ENCODE measurements at places on chromosomes 5 and 9.

GRCh38 chr5:55230086-55230629 is 3.0 kb upstream of the MCIDAS start:
- DNase-seq, result no peak

DNA sequence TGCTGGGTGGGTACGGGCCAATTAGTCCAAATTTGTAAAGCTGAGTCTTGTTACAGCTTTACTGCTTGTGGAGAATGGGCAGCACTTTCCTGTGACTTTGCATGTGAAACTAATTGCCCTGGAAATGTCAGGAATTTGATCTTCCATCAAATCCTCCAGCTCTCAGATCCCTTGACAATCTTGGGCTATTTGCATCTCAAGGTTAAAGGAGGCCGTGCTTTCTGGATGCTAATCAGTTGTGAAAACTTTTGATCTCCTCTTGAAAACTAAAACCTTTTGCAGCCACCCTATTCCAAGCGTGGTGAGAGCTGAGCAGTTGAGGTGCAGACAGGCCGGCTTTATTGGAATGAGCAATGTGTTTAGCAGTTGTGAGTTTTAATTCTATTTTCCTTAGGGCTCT is 68.0 kb upstream of the CLINT1 start:
- DNase-seq, result no peak

DNA sequence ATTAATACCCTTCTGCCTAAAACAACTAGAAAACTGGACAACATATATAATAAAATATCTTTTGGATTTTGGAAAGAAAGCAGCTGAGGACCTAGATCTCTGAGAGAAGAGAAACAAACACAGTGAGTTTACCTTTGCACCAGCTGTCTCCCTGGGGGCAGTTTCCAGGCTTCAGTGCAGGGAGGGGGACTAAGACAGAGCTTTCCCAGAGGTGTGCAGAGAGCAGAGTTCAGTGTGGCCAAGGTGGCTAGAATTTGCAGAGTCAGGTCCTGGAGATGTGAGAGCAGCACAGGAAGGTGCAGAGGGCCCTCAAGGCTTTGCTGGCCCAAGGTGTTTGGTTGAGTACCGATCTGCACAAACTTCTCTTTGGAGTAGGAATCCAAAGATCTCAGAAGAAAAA is 26.3 kb upstream of the PTPDC1 start:
- no peak for DNase-seq

DNA sequence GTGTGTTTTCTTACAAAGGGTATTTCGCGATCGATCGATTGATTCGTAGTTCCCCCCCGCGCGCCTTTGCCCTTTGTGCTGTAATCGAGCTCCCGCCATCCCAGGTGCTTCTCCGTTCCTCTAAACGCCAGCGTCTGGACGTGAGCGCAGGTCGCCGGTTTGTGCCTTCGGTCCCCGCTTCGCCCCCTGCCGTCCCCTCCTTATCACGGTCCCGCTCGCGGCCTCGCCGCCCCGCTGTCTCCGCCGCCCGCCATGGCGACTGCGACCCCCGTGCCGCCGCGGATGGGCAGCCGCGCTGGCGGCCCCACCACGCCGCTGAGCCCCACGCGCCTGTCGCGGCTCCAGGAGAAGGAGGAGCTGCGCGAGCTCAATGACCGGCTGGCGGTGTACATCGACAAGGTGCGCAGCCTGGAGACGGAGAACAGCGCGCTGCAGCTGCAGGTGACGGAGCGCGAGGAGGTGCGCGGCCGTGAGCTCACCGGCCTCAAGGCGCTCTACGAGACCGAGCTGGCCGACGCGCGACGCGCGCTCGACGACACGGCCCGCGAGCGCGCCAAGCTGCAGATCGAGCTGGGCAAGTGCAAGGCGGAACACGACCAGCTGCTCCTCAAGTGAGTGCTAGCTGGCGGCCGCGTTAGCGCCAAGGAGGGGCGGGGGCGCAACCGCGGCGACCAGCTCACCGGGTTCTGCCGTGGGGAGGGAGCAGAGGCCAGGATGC is 480 bp downstream of the LMNB1 start:
- no peak for DNase-seq

- no peak for DNase-seq
Measured at GRCh38 chr9:132752877-132753592, 82.8 kb downstream of the GTF3C4 start.

DNA sequence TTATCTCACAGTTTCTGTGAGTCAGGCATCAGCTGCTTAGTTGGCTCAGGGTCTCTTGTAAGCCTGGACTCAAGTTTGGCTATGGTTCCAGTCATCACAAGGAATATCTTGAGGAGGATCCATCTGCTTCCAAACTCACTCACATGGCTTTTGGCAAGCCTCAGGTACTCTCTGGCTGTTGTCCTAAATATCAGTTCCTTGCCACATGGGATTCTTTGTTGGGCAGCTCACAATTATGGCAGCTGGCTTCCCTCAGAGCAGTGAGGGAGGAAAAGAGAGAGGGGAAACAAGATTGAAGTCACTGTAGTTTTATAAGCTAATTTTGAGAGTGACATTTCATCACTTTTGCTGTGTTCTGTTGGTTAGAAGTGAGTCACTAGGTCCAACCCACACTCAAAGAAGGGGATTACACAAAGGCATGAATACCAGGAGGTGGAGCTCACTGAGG is 144.5 kb downstream of the GCNT1 start:
- DNase-seq, result no peak

- no peak for DNase-seq
Measured at GRCh38 chr5:90015584-90016018, 394.0 kb downstream of the CETN3 start.

- no peak for DNase-seq
Measured at GRCh38 chr9:116152941-116153764, 438 bp upstream of the PAPPA start.

GRCh38 chr9:126754436-126755316 is 50.2 kb upstream of the ZBTB43 start:
- no peak for DNase-seq

DNA sequence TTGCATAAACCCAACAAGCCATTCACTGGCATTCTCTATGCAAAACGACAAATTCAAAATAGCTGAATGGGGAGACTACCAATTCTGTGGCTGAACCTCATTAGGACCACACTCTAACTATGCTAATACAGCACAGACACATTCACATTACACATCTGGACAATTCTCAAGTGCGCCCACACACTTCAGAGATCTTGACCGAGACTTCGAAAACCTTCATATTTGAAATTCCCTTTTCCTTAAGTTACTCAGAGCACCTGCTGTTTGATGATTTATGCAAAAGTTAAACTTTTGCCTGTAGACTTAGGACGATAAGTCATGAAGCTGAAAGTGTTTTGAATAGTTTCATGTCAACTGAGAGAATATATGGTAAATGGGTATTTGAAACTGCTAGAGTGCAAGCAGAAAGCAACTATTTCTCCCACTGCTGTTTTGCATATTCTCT is 111.9 kb downstream of the FBN2 start:
- DNase-seq, result no peak

DNA sequence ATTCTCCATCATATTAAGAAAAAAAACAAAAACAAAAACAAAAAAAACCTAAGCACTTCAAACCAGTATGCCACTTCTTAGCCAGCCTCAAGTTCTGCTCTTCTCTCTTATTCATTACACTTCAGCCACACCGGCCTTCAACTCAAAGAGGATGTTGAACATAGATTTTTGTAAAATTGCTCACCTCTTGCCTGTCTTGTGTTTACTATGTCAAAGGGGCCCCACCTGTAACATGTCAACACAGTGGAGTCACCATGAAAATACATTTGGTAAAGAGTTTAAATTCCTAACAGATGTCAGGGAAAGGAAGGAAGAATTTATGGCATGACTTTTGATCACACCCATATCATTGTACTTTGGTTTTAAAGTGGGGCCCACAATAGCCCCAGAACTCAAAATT is 121.1 kb upstream of the GHR start:
- no peak for DNase-seq

- DNase-seq, result no peak
Measured at GRCh38 chr5:155343468-155343867, 329.9 kb downstream of the KIF4B start.

- DNase-seq, result no peak
Measured at GRCh38 chr5:14143546-14143840, 351 bp downstream of the TRIO start.

DNA sequence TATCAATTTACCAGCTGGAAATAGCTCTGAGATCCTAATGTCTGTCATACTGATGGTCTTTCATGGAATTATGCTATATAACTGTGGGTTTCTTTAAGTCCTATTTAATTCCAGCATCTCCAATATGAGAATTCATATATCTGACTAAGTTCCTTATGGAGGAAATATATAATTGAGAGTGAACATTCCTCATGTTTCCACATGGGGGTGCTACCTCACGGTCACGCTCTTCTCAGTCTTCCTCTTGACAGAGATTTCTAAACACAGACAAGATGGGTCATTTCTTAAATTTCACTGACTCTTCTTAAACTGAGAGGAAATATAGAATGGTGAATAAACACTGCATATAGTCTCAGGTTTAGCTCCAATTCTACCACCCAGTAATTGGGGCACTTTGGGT is 212.1 kb downstream of the SLF1 start:
- no peak for DNase-seq

DNA sequence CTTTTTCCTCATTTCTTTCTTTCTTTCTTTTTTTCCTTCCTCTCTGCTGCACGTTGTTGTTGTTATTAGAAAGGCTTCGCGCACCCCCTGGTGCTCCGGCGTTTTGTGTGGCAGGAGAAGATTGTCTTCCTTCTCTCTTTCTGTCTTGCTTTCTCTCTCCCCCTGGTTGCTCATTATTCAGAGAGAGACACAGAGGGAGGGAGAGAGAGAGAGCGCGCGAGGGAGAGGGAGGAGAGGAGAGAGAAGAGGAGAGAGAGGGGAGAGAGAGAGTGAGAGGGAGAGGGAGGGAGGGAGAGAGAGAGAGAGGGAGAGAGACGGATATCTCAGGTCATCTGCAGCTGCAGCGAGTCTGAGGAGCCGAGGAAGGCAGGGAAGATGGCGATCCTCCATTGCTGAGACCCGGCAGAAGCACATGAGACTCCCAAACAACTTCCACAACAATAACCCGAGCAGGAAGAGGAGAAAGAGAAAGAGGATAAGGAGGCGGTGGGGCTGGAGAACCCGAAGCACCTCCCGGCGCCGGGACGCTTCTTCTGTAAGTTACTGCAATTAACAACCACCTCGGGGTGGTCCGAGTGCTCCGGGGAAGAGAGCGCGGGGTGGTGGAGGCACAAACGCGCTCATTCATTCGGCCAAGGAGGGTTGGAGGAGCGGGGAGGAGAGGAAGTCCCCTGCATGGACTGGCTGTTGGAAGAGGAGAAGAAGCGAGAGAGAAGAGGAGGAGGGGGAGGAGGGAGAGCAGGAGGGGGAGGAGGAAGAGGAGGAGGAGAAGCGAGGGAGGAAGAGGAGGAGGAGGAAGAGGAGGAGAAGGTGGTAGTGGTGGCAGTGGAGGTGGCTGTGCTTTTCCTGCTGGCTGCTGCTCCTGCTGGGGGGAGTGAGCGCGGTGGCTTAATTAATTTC is at the start of gene ZNF462:
Gene ZNF462, plus strand, starts transcription at position 346 of the 900 bp plus-strand sequence. CDS start 60,218 bp downstream, outside the sequence.
- DNase-seq, result no peak

DNA sequence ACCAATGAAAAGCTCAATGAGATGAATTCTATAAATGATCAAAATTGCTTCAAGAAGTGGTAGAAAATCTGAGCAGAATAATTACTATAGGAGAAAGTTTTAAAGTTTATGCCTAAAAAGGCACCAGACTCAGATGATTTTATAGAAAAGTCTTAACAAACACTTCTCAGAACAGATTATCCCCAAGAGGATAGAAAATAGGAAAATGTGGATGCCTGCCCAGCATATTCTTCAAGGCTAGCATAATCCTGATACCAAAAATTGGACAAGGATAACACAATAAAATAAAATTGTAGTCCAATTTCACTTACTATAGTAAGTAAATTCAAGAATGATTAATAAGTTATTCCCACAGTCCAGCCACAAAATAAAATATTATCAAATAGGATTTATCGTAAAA is 397.0 kb downstream of the NR2F1-AS1 start:
- no peak for DNase-seq

- no peak for DNase-seq
Measured at GRCh38 chr9:137083394-137084004, 3.3 kb upstream of the MAN1B1 start.

DNA sequence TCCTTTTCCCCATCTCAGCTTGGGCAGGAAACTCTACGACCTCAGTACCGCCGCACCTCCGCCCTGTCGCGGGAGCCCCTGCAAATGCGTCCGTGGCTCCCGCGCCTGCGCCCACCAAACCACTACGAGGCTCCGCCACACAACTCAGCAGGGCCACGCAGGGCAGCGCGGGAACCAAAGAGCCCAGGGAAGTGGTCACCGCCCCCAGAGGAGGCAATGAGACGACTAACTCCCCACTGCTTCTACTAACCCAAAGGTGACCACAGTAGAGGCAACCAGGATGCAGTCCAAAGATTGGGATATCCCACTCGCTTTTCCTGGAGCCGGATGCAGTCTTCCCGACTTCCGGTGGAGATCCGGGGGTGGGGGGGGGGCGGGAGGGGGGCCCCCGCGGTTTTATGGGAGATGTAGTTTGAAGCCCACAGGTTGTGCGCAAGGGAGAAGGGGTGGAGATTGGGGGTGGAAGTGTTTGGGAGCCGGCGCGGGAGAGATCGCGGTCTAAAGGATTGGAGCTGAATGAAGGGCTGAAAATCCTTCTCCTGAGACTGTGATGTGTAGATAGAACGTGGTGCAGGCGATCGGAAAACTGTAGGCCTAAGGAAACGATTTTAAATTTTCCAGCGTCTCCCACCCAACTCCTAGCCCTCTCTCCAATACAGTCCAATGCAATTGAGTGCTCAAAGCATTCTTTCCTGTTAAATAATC is at the start of gene NUDT12:
Gene NUDT12, minus strand, starts transcription at position 337 of the 705 bp plus-strand sequence. CDS start 2,541 bp downstream, outside the sequence.
- peak; percentile 32 for DNase-seq

- no peak for DNase-seq
Measured at GRCh38 chr9:69463497-69464068, 138.6 kb downstream of the ENTREP1 start.

DNA sequence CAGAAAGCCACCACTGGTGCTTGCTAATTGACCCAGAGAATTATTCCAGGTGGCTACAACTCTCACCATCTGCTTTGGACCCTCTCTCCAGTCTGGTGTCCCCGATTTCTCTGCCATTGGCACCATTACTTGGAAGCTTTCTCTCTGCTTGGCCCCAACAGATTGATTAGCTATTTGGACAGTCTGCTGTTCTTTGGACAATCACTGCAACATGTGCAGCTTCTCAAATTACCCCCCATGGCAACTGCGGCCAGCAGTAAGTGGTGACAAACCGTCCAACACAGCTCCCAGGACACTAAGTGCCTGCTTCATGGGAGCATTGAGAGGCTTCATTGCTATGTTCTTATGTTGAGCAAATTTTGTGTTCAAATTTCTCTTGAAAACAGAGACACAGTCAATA is 309.8 kb downstream of the TAF11L14 start:
- DNase-seq, result no peak

- DNase-seq, result no peak
Measured at GRCh38 chr5:75138689-75139088, 86.3 kb upstream of the GCNT4 start.

DNA sequence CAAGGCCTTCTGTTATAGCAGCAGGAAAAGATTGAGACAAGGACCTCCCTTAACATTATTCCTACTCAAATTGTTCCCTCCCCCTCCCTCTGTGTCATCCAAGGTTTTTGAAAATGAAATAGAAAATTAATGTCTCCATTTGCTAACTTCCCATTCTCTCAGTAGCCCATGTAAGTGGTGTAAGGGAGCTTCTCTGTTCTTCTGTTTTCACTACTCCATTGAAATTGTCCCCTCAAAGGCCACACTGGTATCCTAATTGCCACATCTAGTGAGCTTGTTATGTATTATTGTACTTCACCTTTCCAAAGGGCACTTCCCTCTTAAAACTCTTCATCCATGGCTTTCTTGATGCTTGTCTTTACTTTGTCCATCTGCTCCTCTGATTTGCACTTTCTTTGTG is 131.2 kb upstream of the PIK3R1 start:
- no peak for DNase-seq

GRCh38 chr9:35712762-35713400 is 19.1 kb downstream of the TLN1 start:
- no peak for DNase-seq
